DMS53 (cell line): ENCODE measurements at places on chromosomes 2 and 18.

GRCh38 chr18:29137773-29138495, 961.0 kb upstream of the CDH2 start:
- DNase-seq: no peak

GRCh38 chr2:209808521-209808920, 36.9 kb downstream of the UNC80 start:
- no peak for DNase-seq

- peak; percentile 45 for DNase-seq
Measured at GRCh38 chr2:158255257-158255656, 153.6 kb downstream of the UPP2 start.

- DNase-seq: peak; percentile 47
Measured at GRCh38 chr2:130252880-130253645, 54.8 kb upstream of the TUBA3E start.

GRCh38 chr18:3722649-3723433, 272.9 kb downstream of the TGIF1 start:
- DNase-seq: peak; percentile 83

DNA sequence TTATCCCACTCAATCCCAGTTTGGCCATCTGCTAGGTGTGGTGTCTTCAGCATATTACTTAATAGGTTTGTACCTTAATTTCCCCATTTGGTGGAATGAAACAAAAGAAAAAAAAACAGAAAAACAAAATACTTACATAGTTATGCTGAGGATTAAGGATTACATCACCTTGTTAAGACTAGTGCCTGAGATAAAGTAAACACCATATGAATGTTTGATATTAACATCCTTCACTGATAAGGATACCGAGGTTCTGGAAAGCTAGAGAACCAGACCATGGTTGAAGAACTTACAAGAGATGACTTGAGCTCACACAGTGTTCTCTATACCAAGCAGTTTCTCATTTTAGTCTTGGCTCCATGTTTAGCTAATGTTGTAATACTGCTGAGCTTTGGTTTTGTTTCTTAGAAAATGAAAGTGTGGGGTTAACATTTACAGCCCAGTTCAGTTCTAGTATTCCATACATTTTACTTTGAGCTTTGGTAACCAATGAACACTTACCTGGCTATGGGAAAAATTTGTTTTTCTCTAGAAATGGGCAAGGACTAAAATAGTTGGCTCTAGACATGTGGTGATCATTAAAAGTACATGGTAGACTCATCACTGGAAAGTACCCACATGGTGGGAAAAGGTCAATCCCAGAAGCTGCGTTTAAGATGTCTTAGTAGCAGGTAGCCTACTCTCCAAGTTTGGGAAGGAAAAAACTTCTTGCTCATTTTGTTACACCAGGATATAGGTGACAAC, 5.8 kb upstream of the GPD2 start:
- DNase-seq: no peak

GRCh38 chr2:7012141-7012764, 95.0 kb downstream of the RNF144A start:
- DNase-seq: peak; percentile 79

DNA sequence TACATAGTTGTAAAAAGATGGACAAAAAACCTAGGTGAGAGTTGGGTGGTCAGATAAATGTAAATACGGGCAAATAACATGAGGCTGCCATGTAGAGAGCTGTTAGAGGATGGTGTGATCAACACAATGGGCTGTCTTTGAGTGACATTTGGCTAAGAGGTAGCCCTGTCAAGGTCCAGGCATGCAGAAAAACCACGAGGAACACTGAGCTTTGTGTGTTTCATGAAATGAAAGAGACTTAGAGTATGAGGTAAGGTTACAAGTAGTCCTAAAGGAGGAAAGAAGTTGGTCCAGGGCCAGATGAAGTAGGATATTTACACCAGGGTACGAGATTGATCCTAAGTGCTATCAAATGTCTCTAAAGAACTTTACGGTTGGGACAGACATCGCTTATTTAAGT, 160.9 kb downstream of the RDH14 start:
- no peak for DNase-seq

- no peak for DNase-seq
Measured at GRCh38 chr18:70429847-70430500, 141.1 kb downstream of the SOCS6 start.

GRCh38 chr18:79570266-79571201, 109.1 kb upstream of the CTDP1 start:
- no peak for DNase-seq

GRCh38 chr2:223027442-223027841, 24.5 kb upstream of the KCNE4 start:
- DNase-seq: peak; percentile 23

DNA sequence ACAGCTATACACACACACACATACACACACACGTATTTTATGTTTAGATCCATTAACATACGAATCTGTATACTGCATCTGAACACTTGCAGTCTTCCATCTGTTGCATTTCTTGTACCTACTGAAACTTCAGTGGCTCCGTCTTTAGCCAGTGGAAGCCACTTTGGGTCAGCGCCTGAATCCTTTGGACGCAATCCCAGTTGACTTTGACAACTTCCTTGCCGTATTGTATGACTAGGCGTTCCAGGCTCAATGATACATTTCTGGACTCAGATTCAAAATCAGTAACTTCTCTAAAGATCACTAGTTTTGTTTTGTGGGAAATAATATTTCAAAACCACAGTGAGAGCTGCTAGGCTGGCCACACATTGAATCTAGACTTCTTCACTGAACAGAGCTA, 101.5 kb upstream of the GPC1 start:
- no peak for DNase-seq

GRCh38 chr2:55048508-55049042, 1.7 kb downstream of the RTN4 start:
- DNase-seq: peak; percentile 60

DNA sequence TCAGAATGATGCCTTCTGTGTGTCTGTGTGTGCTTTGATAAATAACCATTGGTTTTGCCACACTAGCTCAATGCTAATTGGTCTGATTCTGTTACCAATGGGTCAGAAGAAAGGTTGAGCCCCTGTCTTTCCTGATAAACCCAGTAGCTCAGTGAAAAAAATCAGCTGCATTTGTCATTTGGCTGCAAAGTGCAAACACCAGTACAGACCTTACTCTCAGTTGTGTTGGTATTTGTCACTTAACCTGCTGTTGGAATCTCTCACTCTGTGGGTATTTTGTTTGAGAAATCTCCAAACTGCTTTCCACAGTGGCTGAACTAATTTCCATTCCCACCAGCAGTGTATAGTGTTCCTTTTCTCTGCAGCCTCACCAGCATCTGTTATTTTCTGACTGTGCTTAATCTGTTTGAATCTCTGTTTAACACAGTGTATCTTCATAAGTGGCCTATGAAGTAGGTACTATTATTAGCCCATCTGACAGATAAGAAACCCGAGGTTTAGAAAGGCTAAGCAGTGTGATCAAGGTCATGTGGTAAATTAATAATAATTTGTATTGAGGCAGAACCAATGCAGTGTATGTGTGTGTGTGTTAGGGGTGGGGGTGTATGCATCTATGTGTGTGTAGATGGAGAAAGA, 26.7 kb downstream of the LIMS1 start:
- DNase-seq: no peak

GRCh38 chr2:208240619-208241209, 14.2 kb downstream of the IDH1 start:
- peak; percentile 46 for DNase-seq

- peak; percentile 33 for DNase-seq
Measured at GRCh38 chr2:129803032-129803431, 176.4 kb upstream of the RAB6C start.

DNA sequence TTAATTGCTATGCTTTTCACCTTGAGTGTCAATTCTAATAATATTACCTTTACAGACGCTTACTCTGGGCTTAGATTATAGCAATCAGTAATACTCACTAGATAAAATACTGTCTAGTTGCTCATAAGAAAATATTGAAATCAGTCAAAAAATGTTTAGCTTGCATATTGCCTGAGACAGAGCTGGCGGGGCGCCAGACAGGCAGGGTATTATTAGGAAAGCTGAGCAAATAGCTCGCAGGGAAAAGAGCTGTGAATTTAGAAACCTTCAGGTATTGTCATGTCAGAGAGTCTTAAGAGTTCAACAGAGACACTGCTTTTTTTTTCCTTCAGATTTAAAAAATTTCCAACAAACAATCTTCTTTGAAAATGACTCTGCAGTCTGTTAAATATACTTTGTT, 118.4 kb downstream of the MEIS1 start:
- peak; percentile 61 for DNase-seq

DNA sequence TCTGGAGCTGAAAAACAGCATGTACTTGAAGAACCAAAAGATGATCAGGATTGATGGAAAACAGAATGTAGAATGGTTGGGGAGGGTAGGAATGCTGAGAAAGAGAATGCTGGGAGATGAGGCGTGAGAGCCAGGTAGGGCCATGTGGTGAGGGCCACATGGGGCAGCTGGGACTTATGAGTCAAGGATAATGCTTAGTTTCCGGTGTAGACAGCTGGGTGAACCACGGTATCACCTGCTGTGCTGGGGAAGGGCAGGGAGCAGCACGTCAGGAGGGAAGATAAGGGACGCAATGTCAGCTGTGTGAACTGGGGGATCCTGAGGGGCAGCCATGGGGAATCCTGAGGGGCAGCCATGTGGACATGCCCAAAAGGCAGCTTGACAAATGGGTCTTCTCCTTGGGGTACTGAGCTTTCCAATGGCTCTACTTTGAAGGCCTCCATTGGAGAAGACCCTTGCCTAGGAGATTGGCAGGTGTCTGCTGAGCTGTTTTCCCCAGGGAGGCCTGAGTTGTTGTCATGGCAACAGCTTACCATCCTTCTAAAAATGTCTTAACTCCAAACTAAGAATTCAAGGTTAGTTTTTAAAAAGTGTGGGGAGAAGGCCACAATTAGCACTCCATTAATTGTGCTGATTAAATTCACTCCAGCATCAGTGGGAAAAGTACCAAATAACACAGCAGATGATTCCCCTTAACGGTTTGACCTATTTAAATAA, 51.1 kb downstream of the MTHFD2 start:
- peak; percentile 67 for DNase-seq

DNA sequence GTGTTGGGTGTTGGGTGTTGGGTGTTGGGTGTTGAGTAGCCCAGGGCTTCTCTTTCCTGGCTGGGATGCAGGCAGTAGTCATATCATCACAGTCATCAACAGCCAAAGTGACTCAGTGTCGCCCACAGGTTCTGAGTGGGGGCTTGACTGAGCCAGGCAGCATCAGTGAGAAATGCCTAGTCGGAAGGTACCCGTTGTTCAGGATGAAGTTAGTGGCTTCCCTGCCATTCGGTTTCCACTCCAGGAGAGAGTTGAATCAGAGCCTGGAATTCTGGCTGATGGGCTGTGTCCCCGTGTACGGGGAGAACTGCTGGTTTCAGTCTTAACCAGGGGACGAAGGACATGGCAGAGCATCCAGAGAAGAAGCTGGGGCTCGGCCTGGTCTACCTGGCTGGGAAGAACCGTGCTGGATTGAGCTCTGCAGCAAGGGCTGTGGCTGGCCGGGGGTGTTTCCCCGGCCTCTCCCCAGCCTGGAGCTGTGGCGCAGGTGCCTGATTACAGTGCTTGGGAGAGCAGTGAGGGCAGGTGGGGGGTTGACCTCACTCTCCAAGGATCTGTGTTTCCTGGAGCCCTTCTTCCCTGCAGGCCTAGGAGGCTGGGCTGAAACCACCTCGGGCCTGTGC, 49.4 kb downstream of the AGAP1 start:
- DNase-seq: no peak

DNA sequence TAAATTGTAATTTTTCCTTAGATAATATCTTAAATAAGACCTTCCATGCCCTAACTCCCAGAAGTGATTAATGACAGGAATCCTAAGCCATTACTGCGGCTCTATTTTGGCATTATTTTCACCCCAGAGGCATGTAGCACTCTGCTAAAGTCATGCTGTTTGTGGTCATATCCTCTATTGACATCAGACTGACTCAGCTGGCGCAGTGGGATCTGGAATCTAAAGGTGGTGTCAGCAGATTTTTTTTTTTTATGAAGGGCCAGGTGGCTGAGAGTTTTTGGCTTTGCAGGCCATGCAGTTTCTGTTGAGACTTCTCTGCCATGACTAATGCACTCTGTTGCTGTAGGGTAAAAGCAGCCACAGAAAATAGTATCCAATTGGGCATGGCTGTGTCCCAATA, 64.1 kb upstream of the ACVR1C start:
- peak; percentile 48 for DNase-seq

GRCh38 chr18:3388323-3388722, 61.6 kb upstream of the TGIF1 start:
- no peak for DNase-seq

- no peak for DNase-seq
Measured at GRCh38 chr18:61731693-61732376, 161.0 kb downstream of the RNF152 start.

DNA sequence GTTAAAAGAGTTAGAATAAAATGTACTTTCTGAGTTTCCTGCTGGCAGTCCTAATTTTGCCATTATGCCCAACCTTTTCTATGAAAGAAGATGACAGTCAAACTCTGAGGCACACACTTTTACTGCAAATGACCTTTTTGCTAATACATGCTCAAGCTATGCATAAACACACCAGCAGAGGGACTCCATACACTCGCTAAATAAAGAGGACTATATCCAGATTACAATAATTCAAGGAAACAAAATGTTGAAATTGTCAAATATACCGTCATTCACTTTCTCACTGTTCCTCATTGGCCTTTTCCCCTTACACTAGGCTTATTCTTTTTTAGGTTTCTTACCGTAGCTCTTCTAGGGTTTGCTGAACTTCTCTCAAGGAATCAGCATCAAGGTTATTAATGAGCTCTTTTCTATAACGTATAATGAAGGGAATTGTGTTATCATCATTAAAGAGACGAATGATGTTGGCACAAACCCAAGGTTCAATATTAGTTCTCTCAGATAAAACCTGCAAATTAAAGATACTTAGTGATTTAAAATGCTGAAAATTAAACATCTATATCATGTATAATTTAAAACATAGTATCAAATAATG, 25.7 kb downstream of the SRBD1 start:
- DNase-seq: peak; percentile 64
